T-helper 2 cell (primary cell): ENCODE measurements at places on chromosomes 7 and 10.

- no peak for DNase-seq
Measured at GRCh38 chr10:103257812-103258211, 12.1 kb downstream of the RPEL1 start.

GRCh38 chr7:90412458-90413184, 9.4 kb downstream of the CLDN12 start:
- no peak for DNase-seq

DNA sequence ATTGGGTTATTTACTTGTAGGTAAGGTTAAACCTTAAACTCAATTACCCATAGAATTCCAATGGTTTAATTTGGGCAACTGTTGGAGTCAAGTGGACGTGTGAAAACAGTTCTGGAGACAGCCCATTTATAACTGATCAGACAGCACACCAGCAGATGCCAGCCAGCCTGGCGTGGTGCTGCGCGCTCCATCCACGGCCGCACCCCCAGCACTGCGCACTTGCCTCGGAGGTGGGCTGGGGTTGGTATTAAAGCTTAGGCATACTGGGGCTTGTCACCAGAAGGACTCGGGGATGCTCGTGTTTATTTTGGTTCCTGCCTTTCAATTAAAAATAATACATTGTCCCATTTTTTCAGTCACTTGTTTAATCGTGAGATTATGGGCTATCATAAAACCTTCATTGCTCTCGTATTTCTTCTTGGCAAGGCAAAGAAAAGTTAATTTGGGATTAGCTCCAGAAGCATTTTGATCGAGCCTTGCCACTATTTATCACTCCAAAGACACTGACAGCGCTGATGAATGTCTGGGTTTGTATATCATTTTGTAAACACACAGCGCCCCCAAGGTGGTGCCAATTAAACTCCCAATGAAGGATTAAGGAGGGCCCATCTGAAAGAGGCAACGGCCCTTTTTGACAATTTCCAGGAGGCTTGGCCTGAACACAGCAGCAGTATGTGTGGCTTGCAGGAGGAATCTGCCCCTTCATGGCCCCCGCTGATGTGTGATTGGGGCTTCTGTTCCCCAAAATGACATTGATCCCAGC, 204.5 kb upstream of the CXCL12 start:
- DNase-seq = no peak

DNA sequence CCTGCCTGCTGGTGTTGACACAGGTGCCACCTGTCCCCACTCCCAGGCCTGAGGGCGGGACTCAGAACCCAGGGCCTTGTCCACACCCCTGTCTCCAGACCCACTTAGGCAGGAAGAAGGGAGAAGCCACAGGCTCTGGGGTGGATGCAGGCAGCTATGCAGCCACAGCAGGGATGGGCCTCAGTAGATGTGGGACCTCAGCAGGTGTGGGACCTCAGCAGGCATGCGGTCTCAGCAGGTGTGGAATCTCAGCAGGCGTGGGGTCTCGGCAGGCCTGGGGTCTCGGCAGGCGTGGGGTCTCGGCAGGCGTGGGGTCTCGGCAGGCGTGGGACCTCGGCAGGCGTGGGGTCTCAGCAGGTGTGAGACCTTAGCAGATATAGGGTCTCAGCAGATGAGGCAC, 118.0 kb upstream of the PITRM1 start:
- no peak for DNase-seq

DNA sequence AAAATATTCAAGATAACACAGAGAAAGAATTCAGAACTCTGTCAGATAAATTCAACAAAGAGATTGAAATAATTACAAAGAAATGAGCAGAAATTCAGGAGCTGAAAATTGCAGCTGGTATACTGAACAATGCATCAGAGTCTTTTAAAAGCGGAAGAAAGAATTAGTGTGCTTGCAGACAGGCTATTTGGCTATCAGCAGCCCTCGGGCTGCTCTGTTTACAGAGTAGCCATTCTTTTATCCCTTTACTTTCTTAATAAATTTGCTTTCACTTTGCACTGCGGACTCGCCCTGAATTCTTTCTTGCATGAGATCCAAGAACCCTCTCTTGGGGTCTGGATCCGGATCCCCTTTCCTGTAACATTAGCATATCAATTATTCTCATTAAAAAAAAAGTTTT, 1040.0 kb downstream of the SORCS3 start:
- no peak for DNase-seq

DNA sequence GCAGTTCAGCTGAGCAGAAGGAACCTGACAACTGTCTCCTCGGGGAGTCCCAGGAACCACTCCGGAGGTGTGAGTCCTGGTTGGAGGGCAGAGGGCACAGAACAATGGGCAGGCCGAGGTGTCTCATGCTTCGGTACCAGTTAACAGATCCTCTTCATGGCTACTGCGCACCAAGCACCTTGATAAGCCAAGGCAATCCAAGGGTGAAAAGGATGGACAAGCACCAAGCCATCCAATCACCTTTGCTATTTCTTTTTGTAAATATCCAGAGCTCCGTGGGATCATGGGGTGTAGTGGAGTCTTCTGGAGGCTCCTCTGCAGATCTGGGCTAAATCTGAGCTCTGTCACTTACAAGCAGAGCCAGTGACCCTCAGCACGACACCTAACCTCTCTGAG, 233.5 kb downstream of the WDR11 start:
- DNase-seq = no peak
